Mononuclear cell (primary cell): ENCODE measurements at places on chromosomes 7 and 10. TPM values are rescaled to one million over a fixed set of nuclear protein-coding genes. Genes with fewer than 3 reads are reported as not detected.

The SLC13A1 gene
- total RNA-seq, result not detected

The MTURN gene
- 40.7 TPM for total RNA-seq

The EDRF1 gene
- 44.6 TPM for total RNA-seq

The KAZALD1 gene
- 0.42 TPM for total RNA-seq

The ITGB8 gene
- 11.3 TPM for total RNA-seq

The MBLAC1 gene
- 1.5 TPM for total RNA-seq

The GIMAP5 gene
- 102 TPM for total RNA-seq

The IDI2 gene
- not detected for total RNA-seq

The UNC5B gene
- total RNA-seq, result 0.10 TPM

The MASTL gene
- 26.8 TPM for total RNA-seq

The FAM237B gene
- not detected for total RNA-seq

The CCDC3 gene
- 0.21 TPM for total RNA-seq

The ZCWPW1 gene
- total RNA-seq, result 3.3 TPM

The SEMA3A gene
- total RNA-seq, result 0.21 TPM
